ENCODE measurements at places on chromosomes 7 and 10. TPM values are rescaled to one million over a fixed set of nuclear protein-coding genes. Genes with fewer than 3 reads are reported as not detected.

GPR15LG gene
- total RNA-seq = not detected

SPDYE6 gene
- total RNA-seq = not detected

MRPS16 gene
- 62.3 TPM for total RNA-seq

RAB19 gene
- not detected for total RNA-seq

STOX1 gene
- total RNA-seq = under 0.01 TPM

CDK14 gene
- total RNA-seq = 41.1 TPM

LRRC17 gene
- total RNA-seq = 12.6 TPM

IGFBP1 gene
- not detected for total RNA-seq

ZPBP gene
- not detected for total RNA-seq

C10orf53 gene
- total RNA-seq = not detected

TMEM130 gene
- total RNA-seq = 0.26 TPM

ADAM12 gene
- total RNA-seq = 33.9 TPM

FAM180A gene
- total RNA-seq = 24.4 TPM

SPDYE9 gene
- total RNA-seq = not detected

PURB gene
- total RNA-seq = 15.2 TPM

SH3PXD2A gene
- 26.2 TPM for total RNA-seq

SPDYE5 gene
- total RNA-seq = not detected

OPN4 gene
- total RNA-seq = not detected

GALNT11 gene
- 32.4 TPM for total RNA-seq

DKK1 gene
- 54.4 TPM for total RNA-seq

CXCL12 gene
- total RNA-seq = 611 TPM

ELAPOR2 gene
- 5.9 TPM for total RNA-seq

MMRN2 gene
- 2.1 TPM for total RNA-seq

CCDC172 gene
- not detected for total RNA-seq

HOXA5 gene
- total RNA-seq = 22.1 TPM

DDX21 gene
- 52.4 TPM for total RNA-seq

NKX6-2 gene
- total RNA-seq = not detected

CBX3 gene
- total RNA-seq = 105 TPM

OPN1SW gene
- total RNA-seq = not detected

ZNF138 gene
- 3.9 TPM for total RNA-seq

FXYD4 gene
- not detected for total RNA-seq

PRKG1 gene
- 60.1 TPM for total RNA-seq

LIPN gene
- total RNA-seq = not detected

GJD4 gene
- 0.17 TPM for total RNA-seq

KIF20B gene
- total RNA-seq = 9.2 TPM

CD36 gene
- total RNA-seq = 41.0 TPM

NEUROD6 gene
- not detected for total RNA-seq

ACTL6B gene
- not detected for total RNA-seq

ACSM6 gene
- not detected for total RNA-seq

PDSS1 gene
- total RNA-seq = 3.1 TPM

CCDC3 gene
- total RNA-seq = 0.26 TPM

TCERG1L gene
- total RNA-seq = not detected

SHOC2 gene
- total RNA-seq = 83.6 TPM

AP5Z1 gene
- 32.2 TPM for total RNA-seq

PPP1R3A gene
- not detected for total RNA-seq

OR2A12 gene
- total RNA-seq = not detected

HTR7 gene
- 0.77 TPM for total RNA-seq

PHYHIPL gene
- not detected for total RNA-seq

STAG3 gene
- total RNA-seq = 0.50 TPM

SYCE1 gene
- 0.17 TPM for total RNA-seq

AKR1C1 gene
- 72.2 TPM for total RNA-seq

POLR3A gene
- total RNA-seq = 14.1 TPM

MYOF gene
- 298 TPM for total RNA-seq

Measured in fibroblast of lung (primary cell).